A549 treated with GW870086 at 1 μM for 4 hours (cell line): ENCODE measurements at places on chromosomes 3 and 15. TPM values are rescaled to one million over a fixed set of nuclear protein-coding genes. Genes with fewer than 3 reads are reported as not detected.

Gene ZNF620
- total RNA-seq = 1.0 to 2.0 TPM (median 1.4 TPM) in 5 replicates

Gene TMEM266
- total RNA-seq = 0.11 to 0.24 TPM (median 0.18 TPM) in 4 of 5 replicates, not detected in the other

Gene SELENOS
- 157 to 175 TPM (median 171 TPM) in 5 replicates for total RNA-seq

Gene THBS1
- total RNA-seq = 37.1 to 70.1 TPM (median 55.4 TPM) in 5 replicates

Gene PIGZ
- total RNA-seq = 0.82 to 1.7 TPM (median 1.7 TPM) in 5 replicates

Gene GPR171
- total RNA-seq = not detected in 5 replicates

Gene AHSG
- total RNA-seq = 0.16 TPM in 1 of 5 replicates, not detected in the others

Gene LMAN1L
- total RNA-seq = not detected in 5 replicates

Gene RARB
- total RNA-seq = 5.1 to 8.9 TPM (median 7.6 TPM) in 5 replicates

Gene ADAMTSL3
- total RNA-seq = 0.19 to 0.58 TPM (median 0.29 TPM) in 5 replicates

Gene NR1I2
- total RNA-seq = not detected in 5 replicates

Gene GOLGA6D
- total RNA-seq = 0.05 to 0.09 TPM in 2 of 5 replicates, not detected in the others

Gene NR2E3
- 0.12 to 0.59 TPM (median 0.22 TPM) in 4 of 5 replicates, not detected in the other for total RNA-seq

Gene NPAP1
- not detected in 5 replicates for total RNA-seq

Gene ARGFX
- total RNA-seq = not detected in 5 replicates

Gene SOX14
- not detected in 5 replicates for total RNA-seq

Gene CPN2
- not detected in 5 replicates for total RNA-seq

Gene ABHD17C
- total RNA-seq = 29.2 to 35.8 TPM (median 34.9 TPM) in 5 replicates

Gene ATP13A4
- total RNA-seq = not detected in 5 replicates

Gene GOLGA6L4
- 0.91 to 1.9 TPM (median 1.3 TPM) in 5 replicates for total RNA-seq

Gene FAM227B
- 0.71 to 1.2 TPM (median 0.84 TPM) in 5 replicates for total RNA-seq

Gene PCBP4
- 10.2 to 14.0 TPM (median 12.7 TPM) in 5 replicates for total RNA-seq

Gene SERPINI1
- 2.1 to 4.6 TPM (median 3.3 TPM) in 5 replicates for total RNA-seq

Gene GPR15
- total RNA-seq = not detected in 5 replicates

Gene FGD5
- total RNA-seq = 0.06 to 0.18 TPM in 2 of 5 replicates, not detected in the others

Gene TM4SF18
- total RNA-seq = 31.8 to 38.1 TPM (median 35.7 TPM) in 5 replicates

Gene PATL2
- total RNA-seq = 0.10 to 0.24 TPM (median 0.13 TPM) in 4 of 5 replicates, not detected in the other

Gene ANKUB1
- not detected in 5 replicates for total RNA-seq

Gene TPRG1
- 0.23 to 0.37 TPM (median 0.29 TPM) in 5 replicates for total RNA-seq

Gene MELTF
- 52.2 to 72.0 TPM (median 61.8 TPM) in 5 replicates for total RNA-seq

Gene CP
- 4.6 to 7.4 TPM (median 6.4 TPM) in 5 replicates for total RNA-seq

Gene PPP1R14D
- total RNA-seq = 0.24 to 0.41 TPM in 2 of 5 replicates, not detected in the others

Gene FOXB1
- not detected in 5 replicates for total RNA-seq

Gene CYP1A1
- 1.1 to 2.3 TPM (median 1.7 TPM) in 5 replicates for total RNA-seq

Gene SCG5
- total RNA-seq = 1.8 to 3.2 TPM (median 2.7 TPM) in 5 replicates

Gene GPR62
- total RNA-seq = not detected in 5 replicates

Gene PROS1
- 11.9 to 14.6 TPM (median 12.7 TPM) in 5 replicates for total RNA-seq

Gene THRB
- 1.1 to 1.4 TPM (median 1.3 TPM) in 5 replicates for total RNA-seq

Gene TMEM108
- not detected in 5 replicates for total RNA-seq

Gene TGM5
- total RNA-seq = not detected in 5 replicates

Gene TM6SF1
- 0.09 to 0.35 TPM (median 0.11 TPM) in 4 of 5 replicates, not detected in the other for total RNA-seq

Gene RAB43
- total RNA-seq = 3.8 to 6.0 TPM (median 5.5 TPM) in 5 replicates

Gene DZIP1L
- total RNA-seq = 6.6 to 11.3 TPM (median 10.4 TPM) in 5 replicates

Gene ZNF860
- total RNA-seq = 1.3 to 1.5 TPM (median 1.4 TPM) in 5 replicates

Gene CIDEC
- 35.1 to 45.7 TPM (median 37.0 TPM) in 5 replicates for total RNA-seq

Gene SUCNR1
- 0.06 to 0.15 TPM (median 0.10 TPM) in 5 replicates for total RNA-seq

Gene RBPMS2
- 6.1 to 8.9 TPM (median 7.1 TPM) in 5 replicates for total RNA-seq
